Stimulated activated CD8-positive, alpha-beta memory T cell treated with anti-CD3 and anti-CD28 coated beads, Interleukin-12 subunit alpha, Interleukin-12 subunit beta, amount 100 ng/mL, for 4 hours (primary cell): ENCODE measurements at places on chromosomes 12 and 14.

DNA sequence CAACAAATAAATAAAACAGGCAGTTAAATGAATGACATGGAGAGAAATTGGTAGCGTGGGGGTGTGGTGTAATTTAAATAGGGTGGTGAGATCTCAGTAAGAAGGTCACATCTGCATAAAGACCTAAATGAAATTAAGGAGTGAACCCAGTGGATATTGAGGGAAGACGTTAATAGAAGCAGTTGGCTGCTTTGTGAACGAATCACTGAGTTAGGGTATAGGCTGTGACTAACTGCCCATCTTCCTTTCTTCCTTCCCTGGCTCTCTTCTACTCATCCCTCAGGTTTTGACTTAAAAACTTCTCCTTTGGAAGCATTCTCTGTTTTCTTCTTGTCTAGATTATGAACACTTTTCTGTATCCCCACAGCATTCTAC, 64.7 kb downstream of the BTG1 start:
- no peak for DNase-seq

DNA sequence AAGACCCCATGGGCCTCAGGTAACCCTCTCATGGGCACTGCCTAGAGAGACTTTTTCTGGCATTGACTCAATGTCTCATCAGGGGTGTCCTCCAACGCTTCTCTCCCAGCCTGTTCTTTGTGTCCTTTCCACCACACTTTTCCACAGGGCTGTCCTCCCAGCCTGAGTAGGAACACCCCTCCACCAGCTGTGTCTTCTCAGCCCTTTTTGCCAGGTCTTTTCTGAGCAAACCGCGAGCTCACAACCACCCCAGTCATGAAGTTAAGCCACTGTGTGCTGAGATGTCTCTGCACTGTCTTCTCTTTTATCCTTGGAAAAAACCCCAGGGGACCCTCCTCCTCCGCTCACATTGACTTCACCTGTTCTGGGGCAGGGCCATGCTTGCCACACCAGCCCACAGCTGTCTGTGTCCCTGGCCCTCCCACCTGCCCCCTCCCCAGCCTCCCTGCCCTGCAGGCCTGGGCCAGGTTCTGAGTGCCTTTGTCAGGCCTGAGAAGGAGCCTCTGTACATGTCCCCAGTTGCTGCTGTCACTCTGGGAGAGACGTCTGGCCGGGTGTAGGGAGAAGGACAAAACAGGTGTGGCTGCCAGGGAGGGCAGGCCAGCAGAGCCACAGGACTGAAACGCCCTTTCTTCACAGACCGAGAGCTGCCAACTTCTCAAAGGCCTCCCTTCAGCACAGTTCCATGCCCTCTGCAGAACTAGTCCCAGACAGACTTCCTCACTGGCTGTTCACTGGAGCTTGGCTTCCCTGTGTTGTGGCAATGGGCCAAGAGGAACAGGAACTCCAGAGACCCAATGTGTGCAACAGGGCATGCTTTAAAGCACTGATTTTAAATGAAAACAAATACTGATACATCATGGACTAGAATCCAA, 50.5 kb upstream of the PNMA1 start:
- no peak for DNase-seq

DNA sequence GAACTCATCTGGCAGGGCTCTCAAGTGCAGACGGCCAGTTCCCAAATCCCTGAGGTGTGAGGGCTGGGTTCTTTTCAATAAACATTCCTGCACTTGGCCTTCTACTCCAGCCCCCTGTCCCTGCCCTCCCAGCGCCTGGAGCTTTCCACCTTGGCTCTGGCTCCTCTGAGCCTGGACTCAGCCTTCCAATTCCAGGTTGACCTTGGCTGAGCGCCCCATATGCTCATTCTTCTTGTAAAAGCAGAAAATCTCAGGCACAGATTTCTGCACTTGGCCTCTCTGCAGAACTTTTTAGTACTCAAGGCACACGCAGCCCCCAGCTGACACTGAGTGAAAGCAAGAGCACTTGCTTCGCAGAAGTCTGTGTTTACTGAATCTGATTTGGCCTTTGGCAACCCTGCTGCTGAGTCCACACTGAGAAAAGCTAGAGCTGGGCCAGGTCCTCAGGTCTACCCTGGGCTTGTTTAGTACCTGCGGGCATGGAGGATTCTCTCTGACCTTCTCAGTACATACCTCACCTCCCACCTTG, 222.7 kb downstream of the MSRB3 start:
- no peak for DNase-seq

- no peak for DNase-seq
Observed at GRCh38 chr12:94012590-94012989, 135.8 kb upstream of the PLXNC1 start.

- no peak for DNase-seq
Observed at GRCh38 chr12:28780096-28780495, 369.0 kb upstream of the FAR2 start.

DNA sequence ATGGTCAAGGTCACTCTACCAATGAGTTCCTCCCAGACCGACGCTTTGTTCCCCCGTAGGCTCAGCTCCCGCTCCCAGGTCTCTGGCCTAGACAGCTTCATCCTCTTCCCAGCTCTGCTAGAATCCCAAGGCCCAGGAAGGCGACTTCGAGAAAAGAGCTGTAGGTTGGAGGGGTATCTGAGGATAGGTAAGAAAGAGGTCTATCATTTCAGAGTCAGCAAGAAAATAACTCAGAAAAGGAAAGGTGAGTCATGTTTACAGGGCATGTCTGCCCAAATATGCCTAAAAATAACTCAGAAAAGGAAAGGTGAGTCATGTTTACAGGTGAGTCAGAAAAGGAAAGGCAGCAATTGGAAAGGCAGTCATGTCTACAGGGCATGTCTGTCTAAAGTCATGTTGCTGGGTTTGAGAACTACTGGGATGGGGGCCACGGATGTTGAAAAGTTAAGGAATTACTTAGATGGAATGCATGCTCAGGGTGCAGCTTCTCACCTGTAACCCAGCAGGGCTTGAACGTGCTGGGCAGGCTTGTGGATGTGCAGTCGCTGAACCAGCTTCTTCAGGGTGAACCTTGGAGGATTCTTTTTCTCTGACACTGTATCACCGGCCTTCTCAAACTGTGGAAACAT, 12.2 kb downstream of the TEP1 start:
- no peak for DNase-seq

GRCh38 chr12:54596526-54596946, 8.1 kb upstream of the PPP1R1A start:
- peak; percentile 9 for DNase-seq

- no peak for DNase-seq
Observed at GRCh38 chr14:53888535-53889386, 67.9 kb downstream of the BMP4 start.

DNA sequence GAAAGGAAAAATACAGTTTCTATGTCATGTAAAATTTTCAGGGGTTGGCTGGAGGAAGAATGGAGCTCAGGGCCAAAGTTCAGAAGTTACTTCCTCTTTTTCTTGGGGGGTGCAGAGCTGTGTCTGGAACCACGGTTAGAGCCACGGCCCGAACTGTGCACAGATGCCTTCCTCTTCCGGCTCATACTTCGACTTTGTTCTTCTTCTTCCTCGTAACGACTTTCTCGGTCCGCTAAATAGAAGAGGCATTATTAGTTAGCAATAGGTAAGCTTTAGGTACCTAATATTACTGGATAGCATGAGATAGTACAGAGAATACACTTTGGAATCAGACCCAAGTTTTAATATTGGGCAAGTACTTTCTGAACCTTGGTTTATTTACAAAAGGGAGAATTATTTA, 31.2 kb downstream of the SUPT16H start:
- DNase-seq, result no peak

DNA sequence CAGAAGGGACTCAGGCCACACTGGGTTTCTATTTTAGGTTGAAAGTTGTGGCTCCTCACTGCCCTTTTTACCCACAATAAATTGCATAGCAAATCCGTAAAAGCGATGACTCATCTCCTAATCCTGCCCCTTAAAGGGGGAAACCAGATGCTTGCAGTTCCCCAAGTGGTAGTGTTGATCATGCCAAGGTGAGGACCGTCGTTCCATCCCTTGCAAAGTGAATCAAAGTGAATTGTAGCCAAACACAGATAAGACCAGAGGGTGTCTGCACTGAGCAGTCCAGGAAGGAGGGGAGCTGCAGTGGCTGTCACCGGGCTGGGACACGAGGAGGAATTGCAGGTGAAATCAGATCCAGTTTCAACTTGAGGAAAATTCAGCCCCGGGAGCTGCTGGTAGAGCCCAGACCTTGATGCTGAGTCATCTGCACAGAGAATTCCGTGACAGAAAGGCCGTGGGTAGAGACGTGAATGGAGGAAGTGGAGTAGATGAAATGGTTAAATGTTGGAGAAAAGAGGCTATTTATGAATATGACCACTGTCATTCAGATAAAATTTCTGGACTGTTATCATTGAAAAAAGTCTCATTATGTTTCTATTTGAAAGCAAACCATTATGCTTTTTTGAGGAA, 44.2 kb upstream of the MMP17 start:
- no peak for DNase-seq

GRCh38 chr12:46659032-46659650, 166.7 kb downstream of the SLC38A4 start:
- DNase-seq, result no peak

GRCh38 chr12:123522164-123522563, 11.4 kb downstream of the RILPL1 start:
- DNase-seq, result no peak

- no peak for DNase-seq
Observed at GRCh38 chr14:38745861-38746260, 357.2 kb downstream of the SEC23A start.

DNA sequence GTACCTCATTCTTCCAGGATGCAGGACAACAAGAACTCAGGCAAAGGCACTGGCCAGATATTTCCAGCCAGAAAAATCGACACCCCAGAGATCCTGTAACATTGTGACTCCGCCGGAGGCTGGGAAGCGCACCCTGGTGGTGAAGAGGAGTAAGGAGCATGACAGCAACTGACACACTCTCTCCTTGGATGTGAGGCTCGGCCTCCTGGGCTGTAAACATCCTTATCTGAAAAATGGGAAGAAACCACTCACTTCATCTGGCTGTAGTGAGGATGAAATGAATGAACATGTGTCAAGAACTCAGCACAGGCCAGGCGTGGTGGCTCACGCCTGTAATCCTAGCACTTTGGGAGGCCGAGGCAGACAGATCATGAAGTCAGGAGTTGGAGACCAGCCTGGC, 27.5 kb downstream of the TCHP start:
- DNase-seq, result no peak

DNA sequence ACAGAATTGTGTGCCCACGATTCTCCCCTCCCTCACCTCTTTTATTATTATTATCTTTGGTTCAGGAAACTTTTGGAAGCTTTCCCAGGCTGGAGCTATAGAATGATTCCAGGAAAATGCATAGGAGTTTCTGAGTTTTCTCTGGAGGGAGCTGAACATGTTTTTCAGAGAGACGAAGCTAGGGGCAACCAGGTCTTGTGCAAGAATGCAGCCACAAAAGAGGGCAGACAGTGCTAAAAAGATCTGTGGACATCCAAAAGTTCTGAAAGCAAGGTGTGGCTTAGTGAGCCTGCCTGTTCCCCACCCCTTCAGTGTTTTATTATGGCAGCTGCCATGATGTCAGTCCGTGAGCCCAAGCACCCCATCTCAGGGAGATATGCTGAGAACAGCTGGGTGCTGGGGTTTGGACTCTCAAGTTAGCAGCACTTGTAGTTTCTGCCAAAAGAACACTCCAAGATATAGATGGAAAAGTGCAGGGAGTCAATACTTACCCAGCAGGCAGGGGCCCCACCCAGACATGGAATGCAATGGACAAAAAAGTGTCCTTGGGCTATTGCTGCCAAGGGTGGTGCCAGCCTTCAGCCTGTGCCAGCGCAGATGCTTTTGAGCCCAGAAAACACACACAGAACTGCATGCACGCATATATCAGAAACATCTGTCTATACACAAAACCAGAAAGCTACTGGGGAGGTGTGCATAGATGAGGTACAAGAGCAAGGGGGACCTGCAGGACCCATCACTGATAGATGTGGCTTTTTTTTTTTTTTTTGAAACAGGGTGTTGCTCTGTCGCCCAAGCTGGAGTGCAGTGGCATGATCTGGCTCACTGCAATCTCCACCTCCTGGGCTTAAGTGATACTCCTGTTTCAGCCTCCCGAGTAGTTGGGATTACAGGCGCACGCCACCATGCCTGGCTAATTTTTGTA, 17.0 kb upstream of the IRF2BPL start:
- no peak for DNase-seq

DNA sequence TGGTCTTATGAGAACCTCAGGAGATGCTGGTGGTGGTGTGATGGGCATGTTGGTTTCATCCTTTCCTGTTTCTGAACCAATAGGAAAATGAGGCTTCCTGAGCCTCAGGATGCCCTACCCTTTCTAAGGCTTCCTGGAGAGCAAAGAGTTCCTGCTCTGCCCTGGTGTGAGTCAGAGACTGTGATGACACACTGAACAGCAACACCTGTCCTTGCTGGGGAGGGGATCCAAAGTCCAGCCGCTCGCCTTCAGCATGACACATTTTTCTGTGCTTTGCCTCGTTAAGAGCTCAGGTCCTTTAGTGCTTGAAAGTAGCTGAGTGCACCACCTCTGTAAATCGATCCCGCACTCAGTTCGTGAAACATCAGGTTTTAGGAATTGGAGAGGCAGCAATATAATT, 116.0 kb downstream of the CACNA1C start:
- DNase-seq, result no peak

DNA sequence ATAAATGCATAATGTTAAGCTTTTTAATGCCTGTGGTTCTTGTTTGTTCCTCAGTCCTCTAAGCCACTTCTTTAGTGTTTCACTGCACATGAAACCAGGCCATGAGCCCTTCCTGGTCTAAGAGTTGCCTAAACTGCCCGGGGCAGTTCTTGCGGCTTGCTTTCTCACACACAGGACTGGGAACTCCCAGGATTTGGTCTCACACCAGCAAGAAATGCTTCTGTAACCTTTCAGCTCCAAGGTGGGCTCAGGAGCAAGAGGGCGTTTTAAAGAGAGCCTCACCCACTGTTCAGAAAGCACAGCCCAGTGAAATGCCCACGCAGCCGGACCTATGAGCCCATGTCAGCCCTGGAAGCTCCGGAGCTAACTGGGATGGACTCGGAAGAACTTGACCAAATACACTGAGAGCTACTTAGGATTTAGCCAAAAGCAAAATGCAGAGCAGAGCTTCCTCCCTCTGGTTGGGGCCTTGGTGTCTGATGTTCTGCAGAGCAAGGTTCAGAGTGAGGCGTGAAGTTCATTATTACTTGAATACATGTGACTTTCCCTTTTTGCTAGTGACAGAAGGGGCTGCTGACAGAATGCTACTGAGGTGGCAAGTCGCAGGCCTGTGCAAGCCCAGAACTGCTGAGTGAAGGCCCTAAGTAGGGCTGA, 23.4 kb downstream of the SLC25A29 start:
- DNase-seq, result no peak

DNA sequence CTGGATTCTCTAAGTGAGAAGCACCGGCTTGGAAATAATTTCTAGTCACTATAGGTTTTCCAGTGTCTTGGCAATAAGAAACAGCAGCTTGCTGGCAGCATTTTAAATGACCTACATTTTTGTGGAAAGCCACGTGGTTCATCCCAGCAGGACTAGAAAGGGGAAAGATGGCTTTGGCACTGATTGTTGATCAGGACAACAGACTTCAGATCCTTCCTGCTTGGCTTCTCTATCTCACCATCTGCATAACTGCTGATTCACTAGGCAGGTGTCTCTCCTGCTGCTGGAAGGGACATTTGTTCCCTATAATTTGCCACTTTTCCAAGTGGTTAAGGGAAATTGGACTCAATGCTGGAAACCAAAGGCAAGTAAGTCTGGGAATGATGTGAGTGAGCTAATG, 131.0 kb downstream of the TTC8 start:
- DNase-seq, result no peak
